Cerebellar nuclear complex (tissue), 1 donor: ENCODE measurements at places on chromosomes 6 and 20.

GRCh38 chr20:32364554-32365208, 6.5 kb downstream of the ASXL1 start:
- no peak for DNase-seq

GRCh38 chr6:170366248-170366960, 59.8 kb downstream of the FAM120B start:
- DNase-seq, result no peak

GRCh38 chr20:39699166-39699725, 737.1 kb downstream of the DHX35 start:
- DNase-seq, result no peak

DNA sequence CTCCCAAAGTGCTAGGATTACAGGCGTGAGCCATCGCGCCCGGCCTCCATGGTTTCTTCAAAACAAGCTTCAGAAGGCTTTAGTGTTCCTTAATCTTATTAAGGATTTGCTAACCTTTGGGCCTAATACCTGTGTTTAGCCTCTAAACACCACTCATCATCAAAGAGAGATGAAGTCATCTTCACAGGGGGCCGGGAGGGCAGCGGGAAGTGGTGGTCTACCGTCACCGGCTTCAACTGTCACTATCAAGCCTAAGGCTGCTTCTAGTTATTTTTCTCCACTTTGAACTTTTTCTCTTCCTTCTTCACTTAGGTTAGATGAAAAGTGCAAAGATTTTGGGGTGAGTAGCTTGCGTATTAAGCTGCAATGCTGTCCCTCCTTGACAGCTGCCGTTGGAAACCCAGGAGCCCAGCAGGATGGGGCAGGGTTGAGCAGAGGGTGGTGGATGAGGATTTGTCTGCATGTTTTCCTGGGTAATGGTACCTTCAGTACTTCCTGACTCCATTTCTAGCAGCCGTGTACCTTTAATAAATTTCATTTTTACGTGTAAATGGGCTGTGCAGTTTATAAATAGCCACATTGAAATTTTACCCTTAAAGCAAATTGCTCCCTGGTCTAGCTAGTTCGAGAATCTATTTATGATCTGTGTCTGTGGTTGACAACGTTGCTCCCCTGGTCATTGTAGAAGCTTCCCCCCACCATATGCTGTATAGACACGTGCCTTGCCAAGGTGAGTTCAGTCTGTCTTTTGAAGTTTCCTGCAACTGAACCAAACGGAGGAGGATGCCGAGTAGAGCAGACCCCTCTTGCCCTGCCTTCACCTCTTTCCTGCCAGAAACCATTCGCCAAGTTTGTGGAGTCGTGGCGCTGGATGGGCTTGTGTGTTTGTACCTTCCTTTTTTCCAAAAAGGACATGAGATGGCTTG, 64.8 kb downstream of the SYNJ2 start:
- DNase-seq, result no peak

DNA sequence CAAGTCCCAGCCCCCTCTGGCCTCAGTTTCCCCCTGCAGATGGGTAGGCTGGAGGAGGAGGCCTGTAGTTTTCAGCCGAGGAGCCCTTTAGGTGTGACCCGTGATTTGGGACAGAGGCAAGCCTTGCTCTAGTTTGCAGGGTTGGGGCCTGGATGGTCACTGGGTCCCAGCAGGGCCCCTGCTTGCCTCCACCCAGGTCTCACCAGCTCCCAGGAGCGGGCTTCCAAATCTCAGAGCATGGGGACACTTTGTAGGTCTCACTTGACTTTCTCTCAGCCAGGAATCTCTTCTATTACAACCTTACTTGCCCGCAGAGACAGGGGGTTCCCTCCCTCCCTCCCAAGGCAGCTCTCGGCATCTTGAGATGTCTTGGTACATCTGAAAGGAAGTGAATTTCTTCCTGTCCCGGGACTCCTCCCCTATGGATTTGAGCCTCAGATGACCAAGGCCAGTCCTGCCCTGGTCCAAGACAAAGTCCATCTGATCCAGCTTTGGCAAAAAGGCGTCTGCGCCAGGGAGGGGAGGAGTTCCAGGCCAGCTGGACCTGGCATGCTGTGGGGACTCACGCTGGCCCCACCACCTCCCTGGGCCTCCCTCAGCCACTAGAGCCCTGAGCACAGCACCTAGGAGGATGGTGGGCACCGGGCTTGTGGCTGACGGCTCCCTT, 47.4 kb downstream of the SRC start:
- DNase-seq, result no peak

- DNase-seq, result no peak
These were observed 214.1 kb downstream of the COL12A1 start for GRCh38 chr6:74991573-74992332.

- no peak for DNase-seq
These were observed 12.3 kb upstream of the CST7 start for GRCh38 chr20:24936526-24937407.

GRCh38 chr6:155349956-155350355, 35.7 kb upstream of the TFB1M start:
- DNase-seq, result no peak

DNA sequence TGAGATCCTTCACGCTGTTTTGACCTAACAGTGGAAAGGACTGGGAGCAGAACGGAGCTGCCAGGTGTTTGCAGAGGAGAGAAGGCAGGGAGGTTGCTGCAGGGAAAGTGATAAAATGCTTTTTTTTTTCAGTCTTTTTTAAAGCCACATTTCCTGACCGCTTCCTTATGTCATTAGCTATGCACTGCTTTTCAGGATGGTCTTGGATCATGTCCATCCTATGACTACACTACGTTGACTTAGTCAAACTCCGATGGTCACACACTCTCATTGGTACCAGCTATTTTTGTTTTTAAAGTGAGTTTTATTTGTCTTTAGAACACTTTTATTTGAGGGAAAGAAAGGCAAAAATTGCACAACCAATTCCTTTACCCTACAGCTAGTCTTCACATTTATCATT, 89.2 kb upstream of the EXOC2 start:
- no peak for DNase-seq

DNA sequence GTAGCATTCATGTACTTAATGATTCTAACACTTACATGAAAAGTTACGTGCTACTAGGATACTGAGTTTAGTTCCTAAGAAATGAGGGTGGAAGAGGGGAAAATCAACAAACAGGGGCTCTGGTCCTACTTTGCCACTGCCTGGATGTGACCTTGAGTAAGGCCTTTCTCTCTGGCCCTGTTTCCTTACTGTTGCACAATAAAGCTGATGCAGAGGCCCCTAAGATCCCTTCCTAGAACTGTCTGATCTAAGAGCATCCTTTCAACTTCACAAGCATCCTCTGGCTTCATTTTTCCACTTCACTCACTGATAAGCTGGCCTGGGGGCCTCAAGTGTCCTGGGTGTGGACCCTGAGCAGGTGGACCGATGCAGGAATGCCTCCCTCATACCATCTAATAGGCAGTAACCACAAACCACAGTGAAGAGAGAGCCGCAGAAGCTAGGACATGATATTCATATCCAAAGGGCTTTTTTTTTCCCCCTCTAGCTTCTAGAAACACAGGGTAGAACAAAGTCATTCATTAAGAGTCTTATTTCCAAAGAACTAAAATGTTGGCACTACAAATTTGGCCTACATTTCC, 21.6 kb downstream of the FKBP1A start:
- DNase-seq, result no peak

- DNase-seq, result no peak
These were observed 2.6 kb downstream of the ID4 start for GRCh38 chr6:19839788-19840187.

DNA sequence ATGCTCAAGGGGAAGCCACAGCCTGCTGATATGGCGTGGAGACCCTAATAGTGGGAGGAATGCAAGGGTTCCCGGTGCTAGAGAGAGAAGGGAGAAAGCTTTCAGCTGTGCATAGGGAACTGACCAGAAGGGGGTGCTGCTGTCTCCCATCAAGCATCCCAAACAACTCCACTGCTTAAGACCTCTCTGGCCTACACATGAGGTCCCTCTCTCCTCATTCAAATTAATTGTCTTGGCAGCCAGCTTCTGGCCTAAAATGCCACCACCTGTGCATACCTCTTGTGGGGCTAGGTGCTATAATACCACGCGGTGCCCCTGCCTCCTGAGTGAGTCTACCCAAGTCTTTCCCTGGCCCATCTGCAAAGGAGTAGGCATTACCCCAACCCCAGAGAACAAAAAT, 14.5 kb downstream of the ADISSP start:
- DNase-seq, result no peak

GRCh38 chr6:22313796-22314195, 17.0 kb upstream of the PRL start:
- DNase-seq, result no peak

- no peak for DNase-seq
These were observed 102.0 kb upstream of the RPS6KA2 start for GRCh38 chr6:166728884-166729530.

DNA sequence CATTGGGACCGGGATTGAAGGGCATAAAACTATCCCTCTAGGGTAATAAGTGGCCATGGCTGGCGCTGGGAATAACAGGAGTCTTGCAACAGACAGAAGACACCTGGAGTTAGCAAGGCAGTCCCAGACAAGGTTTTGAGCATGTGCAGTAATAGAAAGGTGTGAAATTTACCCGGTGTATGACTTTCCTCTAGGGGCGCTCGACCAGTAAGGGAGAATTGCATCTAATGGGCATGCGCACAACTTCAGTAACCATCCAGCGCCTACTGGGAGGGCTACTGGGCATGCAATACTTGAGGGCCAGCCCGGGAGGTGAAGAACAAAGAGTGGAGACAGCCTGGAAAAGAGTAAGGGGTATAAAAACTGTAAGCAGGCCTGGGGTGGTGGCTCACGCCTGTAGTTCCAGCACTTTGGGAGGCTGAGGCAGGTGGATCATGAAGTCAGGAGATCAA, 32.7 kb downstream of the SERPINB6 start:
- DNase-seq, result no peak

- DNase-seq, result no peak
These were observed 32.9 kb downstream of the TAF4 start for GRCh38 chr20:62032609-62033368.

GRCh38 chr6:34583861-34584604, 27.9 kb upstream of the SPDEF start:
- DNase-seq, result no peak

DNA sequence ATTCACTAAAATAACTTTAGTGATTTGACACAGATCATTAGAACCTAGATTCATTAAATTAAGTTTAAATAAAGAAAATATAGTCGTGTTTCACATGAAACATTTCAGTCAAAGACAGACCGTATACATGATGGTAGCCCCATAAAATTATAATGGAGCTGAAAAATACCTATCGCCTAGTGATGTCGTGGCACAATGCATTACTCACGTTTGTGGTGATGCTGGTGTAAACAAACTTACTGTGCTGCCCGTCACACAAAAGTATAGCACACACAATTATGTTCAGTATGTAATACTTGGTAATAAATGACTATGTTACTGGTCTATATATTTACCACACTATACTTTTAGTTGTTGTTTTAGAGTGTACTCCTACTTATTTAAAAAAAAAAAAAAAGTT, 17.3 kb downstream of the DST start:
- no peak for DNase-seq

DNA sequence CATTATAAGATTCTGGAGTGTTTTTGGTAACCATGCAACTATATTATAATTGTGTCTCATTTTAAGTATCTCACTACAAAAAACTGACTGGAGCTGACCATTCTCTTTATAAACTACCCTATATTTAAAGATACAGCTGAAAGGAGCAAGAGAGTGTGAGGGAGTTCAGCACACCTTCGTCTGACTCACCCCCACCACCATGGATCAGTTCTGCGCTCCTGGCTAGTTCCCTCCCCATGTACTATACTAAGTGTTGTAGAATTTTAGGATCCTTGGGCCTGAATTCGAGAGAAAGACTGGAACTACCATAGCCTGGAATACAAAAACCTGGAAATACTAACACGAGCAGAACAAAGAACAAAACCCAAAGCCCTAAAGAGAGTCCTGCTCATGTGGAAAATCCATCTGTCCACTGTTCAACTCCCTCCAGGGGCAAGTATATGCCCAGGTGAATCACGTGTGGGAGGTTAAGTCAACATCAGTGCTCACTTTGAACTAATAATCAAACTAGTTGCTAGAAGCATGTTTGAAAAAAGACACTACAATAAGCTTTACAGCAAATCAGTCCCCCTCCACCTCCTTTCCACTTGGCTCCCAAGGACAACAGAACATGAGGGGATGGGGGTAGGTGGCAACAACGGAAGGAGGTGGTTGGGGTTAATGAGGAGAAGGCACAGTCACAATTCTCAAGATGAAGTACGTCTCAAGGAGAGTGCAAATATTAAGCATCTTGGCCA, 46.8 kb downstream of the ELOVL5 start:
- no peak for DNase-seq

DNA sequence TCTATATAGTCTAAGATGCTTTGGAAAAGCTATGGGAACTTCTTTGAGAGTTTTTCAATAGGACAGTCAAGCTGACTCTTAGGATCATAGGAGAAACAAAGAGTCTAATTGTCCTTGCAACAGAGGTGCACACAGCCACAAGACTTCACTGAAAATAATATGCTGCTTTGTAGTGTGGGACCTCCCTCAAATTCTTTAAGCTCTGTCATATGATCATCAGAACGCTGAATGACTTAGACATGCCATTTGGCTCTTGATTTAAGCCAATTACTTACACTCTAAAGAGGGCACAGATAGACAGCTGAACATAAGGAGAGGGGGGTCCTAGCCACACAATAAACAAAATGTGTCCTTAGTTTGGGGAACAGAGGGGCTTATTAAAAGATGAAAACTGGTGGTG, 818.7 kb upstream of the GJE1 start:
- DNase-seq, result no peak

DNA sequence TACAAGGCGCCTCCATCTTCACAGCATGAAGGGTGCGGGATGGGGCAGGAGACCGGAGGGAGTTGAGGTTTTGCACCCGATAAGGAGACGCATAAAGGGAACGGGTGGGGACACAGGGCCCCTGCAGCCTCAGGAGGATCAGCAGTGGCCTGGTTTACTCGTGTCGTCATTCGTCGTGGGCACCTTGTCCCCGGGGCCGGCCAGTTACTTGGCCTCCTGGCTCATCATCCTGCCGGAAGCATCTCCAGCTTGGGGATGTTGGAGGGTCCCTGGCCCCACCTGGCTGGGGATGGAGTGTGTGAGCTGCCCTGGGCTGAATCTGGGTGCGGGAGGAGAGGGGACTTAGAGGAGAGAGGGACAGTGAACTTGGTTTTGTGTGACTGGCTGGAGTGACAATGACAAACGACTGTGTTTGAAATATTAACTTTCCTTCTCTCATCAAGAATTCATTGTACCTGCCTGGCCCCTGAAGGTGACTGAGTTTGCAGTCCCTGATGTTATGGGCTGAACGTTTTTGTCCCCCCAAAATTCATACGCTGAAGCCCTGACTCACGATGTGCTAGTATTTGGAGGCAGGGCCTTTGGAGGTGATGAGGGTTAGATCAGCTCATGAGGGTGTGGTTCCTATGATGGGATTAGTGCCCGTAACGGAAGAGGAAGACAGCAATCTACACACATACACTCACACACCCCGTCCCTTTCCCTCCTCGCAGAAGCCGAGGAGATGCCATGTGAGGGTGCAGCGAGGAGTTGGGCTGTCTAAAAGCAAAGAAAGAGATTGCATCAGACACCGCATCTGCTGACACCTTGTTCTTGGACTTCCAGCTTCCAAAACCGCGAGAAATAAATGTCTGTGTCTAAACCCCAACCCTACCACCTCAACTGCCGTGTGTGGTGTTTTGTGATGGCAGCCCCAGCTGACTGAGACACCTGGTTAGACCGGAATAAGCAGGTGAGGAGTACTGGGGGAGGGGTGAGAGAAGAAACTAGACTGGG, 65.0 kb upstream of the MAP3K4 start:
- DNase-seq, result no peak
